ENCODE measurements at places on chromosomes 4 and X. TPM values are rescaled to one million over a fixed set of nuclear protein-coding genes. Genes with fewer than 3 reads are reported as not detected.

The KIT gene
- total RNA-seq = 45.2 TPM

The RAB40A gene
- 0.27 TPM for total RNA-seq

The SSX2B gene
- not detected for total RNA-seq

The C4orf50 gene
- total RNA-seq = under 0.01 TPM

The TMEM271 gene
- total RNA-seq = not detected

The FABP2 gene
- total RNA-seq = not detected

The PRDM5 gene
- 2.2 TPM for total RNA-seq

The GPRIN3 gene
- total RNA-seq = 2.7 TPM

The IL1RAPL2 gene
- total RNA-seq = not detected
